ENCODE measurements at places on chromosomes 12 and 14.

DNA sequence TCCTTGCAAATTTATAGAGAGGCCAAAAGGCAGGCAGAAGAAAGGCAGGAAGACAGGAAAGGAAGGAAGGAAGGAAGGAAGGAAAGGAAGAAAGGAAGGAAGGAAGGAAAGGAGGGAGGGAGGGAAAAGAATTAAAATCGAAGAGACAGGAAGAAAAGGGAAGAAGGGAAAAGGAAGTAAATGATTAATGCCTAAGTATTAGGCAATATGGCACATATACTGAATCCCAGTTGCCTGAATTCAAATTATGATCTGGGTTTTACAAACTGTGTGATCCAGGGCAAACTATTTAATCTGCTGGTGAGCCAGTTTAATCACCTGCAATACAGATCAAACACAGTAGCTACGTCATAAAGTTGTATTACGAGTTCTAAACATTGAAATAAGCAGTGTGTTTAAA, 983.6 kb downstream of the FLRT2 start:
- no peak for DNase-seq

GRCh38 chr12:30990776-30991175, 64.2 kb downstream of the TSPAN11 start:
- no peak for DNase-seq

DNA sequence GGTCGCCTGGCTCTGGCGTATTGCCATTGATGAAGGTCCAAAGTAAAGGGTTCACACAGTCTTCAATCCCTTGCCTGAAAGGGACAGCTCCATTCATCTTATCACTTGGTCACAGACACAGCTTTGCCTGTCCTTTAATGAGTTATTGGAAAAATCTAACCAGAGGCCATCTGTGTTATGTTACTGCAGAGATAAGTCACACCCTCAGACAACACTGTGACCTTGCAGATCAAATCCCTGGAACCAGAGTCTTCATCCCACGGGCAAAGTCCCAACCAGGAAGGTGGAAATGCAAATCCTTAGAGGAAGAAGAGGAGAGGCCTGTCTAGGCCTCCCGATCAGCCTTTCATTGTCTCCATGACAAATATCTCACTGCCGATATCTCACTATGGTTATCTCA, 68.3 kb upstream of the SCN8A start:
- no peak for DNase-seq

- no peak for DNase-seq
Observed at GRCh38 chr14:91877376-91877915, 10.1 kb upstream of the TC2N start.

DNA sequence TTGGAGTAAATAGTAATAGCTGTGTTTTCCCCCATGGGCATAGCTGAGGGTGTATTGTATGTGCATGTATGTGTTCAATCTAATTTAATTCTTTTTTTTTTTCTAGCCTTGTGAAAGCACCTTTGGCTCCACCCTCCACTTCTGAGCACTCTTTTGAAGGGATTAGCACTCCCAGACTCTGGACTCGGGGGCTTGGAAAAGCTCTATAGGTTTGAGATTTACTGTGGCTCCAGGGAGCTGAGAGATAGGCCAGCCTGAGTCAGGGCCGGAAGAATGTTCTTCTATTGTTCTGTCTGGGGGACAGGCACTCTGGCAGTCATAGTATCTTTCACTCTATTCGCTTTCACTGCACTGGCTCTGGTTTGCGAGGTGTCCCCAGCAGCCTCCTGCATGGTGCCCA, 540.0 kb upstream of the TBX3 start:
- no peak for DNase-seq

GRCh38 chr12:81944886-81945285, 185.7 kb upstream of the PPFIA2 start:
- DNase-seq, result no peak

DNA sequence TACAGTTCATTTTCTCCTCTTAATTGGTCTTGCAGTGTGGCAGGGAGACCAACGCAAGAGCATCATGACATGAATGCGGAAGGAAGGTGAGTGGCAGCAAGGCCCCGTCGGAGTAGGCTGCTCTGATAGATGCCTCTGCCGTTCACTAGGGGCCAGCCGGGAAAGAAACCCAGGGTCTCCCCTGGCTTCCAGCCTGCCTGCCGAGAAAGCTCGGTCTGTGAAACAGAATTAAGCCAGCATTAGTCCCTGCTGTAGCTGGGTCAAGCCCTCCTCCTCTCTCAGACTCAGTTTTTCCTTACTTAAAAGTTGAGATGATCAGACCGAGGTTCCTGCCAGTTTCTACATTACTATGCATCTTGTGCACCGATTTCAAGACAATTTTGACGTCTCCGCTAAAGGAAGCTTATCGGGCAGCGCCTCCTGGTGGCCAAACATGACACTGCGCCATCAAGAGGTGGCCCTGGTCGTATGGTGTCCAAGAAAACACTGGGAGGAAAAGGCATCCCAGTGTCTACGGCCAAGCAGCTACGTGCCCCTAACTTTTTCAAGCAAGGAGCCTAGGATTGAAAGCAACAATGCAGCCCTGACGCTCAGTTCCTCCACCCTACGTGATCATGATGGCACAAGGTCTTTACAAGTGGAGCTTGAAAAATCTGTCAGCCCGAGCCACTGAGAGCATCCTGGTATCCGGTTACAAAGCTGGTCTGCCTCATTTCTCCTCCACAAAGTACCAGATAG, 131.6 kb downstream of the KSR2 start:
- DNase-seq, result no peak

DNA sequence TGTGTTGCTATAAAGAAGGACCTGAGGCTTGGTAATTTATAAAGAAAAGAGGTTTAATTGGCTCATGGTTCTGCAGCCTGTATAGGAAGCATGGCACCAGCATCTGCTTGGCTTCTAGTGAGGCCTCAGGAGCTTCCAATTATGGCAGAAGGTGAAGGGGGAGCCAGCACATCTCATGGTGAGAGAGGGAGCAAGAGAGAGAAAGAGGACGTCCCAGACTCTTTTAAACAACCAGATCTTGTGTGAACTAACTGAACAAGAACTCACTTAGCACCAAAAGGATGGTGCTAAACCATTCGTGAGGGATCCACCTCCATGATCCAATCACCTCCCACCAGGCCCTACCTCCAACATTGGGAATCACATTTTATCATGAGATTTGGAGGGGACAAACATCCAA, 6.1 kb upstream of the SNAPC1 start:
- no peak for DNase-seq

- DNase-seq, result no peak
Observed at GRCh38 chr12:67459173-67459572, 189.4 kb upstream of the DYRK2 start.

DNA sequence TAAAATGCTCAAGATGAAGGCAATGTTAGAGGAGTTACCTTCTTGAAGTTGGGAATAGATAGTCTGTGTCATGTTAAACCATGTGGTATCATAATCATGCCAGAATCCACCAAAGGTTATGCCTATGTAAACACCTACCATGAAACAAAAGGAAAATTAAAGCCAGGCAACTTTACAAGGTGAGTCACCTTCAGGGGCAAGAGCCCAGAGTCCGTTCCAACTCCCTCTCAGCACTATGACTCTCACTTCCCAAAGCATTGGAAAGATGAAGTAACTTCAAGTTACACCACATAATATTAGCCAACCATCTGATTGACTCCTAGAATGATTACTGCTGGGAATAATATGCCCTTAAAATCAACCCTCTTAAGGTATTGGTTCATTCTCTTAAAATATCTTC, 38.5 kb downstream of the CATSPERB start:
- DNase-seq, result no peak

- no peak for DNase-seq
Observed at GRCh38 chr12:53048033-53048779, 1.7 kb upstream of the TNS2 start.

- no peak for DNase-seq
Observed at GRCh38 chr12:123358035-123358434, 6.6 kb downstream of the SBNO1 start.

DNA sequence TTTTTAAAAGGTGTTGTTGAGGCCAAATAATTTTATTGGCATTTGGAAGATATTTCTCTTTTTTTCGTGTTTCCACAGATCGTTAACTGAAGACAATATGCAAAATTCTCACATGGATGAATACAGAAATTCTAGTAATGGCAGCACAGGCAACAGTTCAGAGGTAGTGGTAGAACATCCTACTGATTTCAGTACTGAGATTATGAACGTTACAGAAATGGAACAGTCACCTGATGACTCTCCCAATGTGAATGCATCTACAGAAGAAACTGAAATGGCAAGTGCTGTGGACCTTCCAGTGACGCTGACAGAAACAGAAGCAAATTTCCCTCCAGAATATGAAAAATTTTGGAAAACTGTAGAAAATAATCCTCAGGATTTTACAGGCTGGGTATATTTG, 11.2 kb downstream of the PRPF39 start:
- no peak for DNase-seq

DNA sequence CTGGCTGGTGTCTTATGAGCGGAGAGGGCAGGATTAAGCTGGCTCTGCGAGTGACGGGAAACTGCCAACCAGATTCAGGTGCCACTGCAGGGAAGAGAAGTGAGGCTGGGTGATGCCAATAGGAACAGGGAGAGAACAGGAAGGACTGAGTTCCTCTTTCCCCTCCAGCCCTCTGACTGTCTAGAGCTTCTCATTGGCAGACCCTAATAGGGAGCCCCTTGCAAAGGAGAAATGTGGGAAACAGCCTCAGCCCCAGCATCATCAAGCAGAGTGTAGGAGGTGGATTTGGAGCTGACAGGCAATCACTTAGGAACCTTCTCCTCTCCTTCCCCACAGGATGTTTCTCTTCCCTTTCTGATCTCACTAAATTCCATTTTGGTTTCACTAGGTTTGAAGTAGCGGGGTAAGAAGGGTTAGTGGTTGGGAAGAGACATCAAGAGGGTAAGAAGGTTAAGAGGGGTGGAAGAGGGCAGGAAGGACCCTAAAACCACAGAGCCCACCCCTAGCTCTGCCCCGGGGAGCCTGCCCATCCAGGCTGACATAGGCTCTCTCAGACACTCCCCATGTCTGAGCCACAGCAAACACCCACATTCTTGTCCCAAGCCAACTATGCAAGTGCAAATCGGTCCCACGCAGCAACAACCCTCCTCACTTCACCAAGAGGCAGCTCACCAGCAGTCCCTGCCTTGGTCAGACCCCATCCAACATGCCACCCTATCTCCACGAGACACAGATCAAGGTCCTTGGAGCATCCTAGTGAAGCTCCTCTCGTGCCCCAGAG, 111.1 kb downstream of the STAB2 start:
- DNase-seq, result no peak

DNA sequence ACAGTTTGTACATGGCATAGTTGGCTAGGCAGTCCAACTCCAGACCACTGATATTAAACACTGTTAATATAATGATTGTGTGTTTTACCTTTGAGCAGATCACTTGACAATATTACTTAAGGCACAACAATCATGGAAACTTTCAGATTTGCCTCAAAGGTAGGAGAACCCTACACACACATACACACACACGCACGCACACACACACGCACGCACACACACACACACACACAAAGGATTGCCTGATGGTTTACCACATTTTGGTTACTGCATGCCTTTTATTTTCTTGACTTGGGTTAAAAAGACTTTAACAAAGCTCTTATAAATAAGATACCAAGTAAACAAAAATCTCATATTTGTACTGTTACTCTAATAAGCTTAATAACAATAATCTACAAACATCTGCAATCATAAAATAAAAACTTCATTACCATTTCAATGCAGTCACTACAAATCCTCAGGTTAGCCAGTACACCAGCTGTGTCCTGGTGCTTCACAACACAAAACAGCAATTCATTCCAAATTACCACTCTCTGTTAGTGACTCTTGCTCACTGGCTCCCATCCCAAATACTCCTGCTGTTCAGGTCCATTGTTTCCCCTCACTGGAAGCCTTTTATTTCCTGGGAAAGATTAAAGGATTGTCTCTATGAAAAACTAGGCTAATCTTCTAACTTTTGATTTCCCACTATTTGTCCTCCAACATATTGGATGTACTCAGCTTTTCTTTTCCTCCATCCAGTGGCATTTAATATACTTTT, 175.2 kb upstream of the ATP2B1 start:
- peak; percentile 82 for DNase-seq

DNA sequence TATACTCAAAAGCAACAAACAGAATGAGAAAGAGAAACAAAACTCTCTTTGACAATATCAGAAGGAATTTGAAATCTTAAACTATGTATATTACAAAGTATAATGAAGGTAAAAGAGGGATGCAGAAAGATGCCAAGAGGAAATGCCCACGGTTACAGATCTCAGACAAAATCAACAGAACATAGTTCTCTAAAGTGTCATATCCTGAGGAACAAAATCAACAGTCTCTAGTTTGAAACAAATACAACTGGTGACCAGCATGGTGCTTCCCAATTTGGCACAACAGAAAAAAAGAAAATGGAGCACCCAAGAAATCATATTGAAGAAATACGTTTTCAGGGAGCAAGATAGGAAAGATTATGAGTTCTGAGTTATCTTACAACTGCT, 116.5 kb downstream of the METTL25 start:
- no peak for DNase-seq

All from NCI-H2081 treated with DMSO at 0.1 percent for 48 hours (cell line).